GM13976 (cell line): ENCODE measurements at places on chromosomes 7 and 10.

GRCh38 chr7:30074422-30075030, 46.3 kb downstream of the PLEKHA8 start:
- no peak for DNase-seq

GRCh38 chr7:128408709-128409595, 830 bp downstream of the IMPDH1 start:
- no peak for DNase-seq

GRCh38 chr7:144936314-144936713, 100.5 kb upstream of the TPK1 start:
- no peak for DNase-seq

DNA sequence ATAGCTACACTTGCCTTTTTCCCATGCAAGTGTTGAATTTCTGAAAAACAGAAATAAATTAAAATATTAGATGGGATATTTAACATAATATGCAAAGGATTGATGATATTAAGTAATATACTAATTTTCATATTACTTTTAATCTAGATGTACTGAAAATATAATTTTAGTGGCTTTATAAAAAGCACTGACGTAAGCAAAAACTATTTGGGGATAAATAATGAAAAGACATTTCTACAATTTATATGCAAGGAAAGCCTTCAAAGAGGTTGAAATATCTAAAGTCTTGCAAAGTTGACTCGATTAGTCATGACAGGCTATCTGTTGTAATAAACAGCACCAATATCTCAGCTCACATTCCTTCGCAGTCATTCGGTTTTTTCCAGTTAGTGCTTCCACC, 94.9 kb upstream of the ABCB5 start:
- DNase-seq, result no peak

GRCh38 chr10:48943096-48943495, 3.5 kb upstream of the LRRC18 start:
- no peak for DNase-seq

- no peak for DNase-seq
These were observed 35.4 kb upstream of the ARMS2 start for GRCh38 chr10:122419016-122419415.

GRCh38 chr7:28748346-28748745, 209.8 kb downstream of the TRIL start:
- no peak for DNase-seq

- DNase-seq, result no peak
These were observed 105.0 kb upstream of the KLF6 start for GRCh38 chr10:3889961-3890522.

GRCh38 chr7:101255796-101256195, 10.9 kb upstream of the FIS1 start:
- no peak for DNase-seq

GRCh38 chr7:129401228-129401966, 32.8 kb upstream of the STRIP2 start:
- DNase-seq, result no peak

GRCh38 chr7:139992353-139993044, 70.3 kb downstream of the PARP12 start:
- no peak for DNase-seq

DNA sequence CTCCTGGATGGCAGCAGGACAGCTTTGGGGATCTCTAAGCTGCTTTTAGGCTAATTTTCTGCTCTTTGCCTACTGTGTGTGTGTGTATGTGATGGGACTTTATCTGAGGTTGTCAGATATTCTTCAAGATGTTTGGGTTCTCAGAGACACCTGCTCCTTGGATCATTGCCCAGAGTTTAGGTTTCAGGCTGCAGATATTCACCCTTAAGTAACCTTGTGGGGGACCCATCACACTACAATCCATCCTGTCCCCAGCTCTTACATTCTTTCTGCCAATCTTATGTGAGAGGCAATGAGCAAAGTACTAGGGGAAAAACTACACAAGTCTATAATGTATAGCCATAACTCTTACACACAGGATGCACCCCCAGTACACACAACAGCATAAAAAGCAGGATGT, 263.0 kb upstream of the ZWINT start:
- DNase-seq, result no peak

GRCh38 chr7:129055861-129056464, 1.1 kb upstream of the TNPO3 start:
- no peak for DNase-seq

DNA sequence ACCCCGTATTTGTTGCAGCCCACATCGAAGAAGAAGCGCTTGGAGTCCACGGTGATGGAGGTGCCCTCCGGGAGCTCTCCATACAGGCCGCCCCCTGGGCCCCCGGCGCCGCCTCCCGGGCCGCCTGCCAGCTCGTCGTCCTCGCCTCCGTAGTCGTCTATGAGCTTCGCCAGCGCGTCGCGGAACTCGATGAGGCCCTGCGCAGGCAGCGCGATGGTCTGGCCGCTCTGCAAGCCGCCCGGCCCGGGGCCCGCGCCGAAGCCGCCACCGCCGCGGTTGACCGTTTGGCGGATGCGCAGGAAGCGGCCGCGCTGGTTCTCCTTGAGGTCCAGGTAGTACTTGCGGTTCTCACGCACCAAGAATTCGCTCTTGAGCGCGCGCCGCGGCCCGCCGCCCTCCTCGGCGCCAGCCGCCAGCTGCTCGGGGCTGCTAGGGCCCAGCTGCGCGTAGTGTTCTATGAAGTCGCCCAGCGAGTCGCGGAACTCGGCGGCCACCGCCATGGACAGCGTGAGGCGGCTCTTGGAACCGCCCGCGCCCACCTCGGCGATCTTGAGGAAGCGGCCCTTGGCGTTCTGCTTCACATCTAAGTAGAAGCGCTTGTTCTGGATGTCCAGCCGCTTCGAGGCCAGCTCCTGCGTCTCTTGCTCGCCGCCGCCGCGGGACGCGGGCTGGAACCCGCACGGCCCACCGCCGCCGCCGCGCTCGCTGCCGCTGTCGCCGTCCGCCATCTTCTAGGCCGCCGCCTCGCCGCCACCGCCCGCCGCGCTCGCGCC, 523 bp downstream of the PURB start:
- peak; percentile 52 for DNase-seq

DNA sequence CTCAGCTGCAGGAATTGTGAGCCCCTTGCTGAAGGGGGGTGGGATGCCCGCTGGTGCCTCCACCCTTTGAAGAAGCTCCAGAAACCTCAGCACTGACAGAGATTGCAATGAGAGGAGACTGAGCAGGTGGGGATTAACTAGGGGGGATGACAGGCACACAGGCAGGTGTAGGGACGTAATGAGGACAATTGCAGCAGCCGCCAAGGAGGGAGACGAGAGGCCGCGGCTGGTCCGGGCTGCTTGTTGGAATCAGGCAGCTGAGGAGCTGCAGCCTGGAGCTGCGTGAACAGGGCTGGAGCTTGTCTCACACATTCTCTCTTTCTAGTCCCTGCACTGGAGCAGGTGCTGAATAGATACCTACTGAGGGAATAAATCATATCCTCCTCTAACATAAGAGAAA, 122.0 kb upstream of the TCERG1L start:
- DNase-seq, result no peak
